ENCODE measurements at places on chromosomes 2 and 18.

DNA sequence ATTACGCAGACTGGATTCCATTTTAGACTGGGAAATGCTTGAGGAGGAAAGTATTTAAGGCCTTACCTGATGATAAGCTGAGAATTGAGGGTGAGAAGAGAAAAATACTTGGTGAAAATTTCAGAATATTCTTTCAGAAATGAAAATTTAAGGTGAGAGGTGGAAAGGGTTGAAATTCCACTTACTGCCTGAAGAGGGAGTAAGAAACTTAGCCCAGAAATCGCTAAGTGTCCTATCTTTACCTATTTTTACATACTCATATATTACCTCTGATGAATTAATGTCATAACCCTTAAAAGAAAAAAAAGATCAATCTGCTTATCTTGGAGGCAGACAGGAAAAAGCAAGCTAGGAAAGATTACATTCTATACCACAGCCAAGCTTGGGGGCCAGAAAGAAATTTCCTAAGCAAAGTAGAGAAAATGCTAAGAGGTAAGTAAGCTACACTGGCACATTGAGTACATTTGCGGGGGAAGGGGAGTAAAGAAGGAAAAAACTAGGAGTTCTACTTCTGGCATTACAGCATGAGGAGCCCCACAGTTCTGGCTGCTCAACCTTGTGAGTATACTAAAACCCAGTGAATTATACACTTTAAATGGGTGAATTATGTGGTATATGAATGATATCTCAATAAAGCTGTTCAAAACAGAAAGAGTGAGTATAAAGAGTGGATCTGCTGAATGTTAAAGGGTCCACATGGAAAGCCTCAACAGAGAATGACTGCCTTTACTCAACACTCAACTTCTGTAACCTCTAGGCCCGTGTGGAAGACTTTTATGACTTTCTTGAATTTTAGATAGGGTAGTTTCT is 33.8 kb downstream of the SMC6 start:
- DNase-seq = no peak

- DNase-seq = no peak
These were observed 2.2 kb upstream of the CASP8 start for GRCh38 chr2:201257956-201258665.

DNA sequence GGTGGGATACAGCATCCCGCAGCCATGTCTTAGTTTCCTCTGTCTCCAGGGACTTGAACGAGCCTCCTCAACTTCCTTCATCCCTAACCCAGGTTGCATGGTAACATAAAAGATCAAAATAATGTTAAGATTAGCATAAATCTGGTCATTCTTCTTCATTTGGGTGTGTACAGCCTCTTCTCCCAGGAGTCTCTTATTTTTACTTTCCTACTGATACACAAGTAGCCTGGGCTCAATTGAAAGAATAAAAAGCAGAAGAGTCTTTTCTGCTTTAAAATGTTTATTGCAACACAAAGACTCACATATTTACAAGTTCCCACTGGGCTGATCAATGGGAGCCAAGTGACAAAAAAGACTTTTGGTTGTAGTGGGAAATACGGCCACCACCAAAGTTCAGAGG is 137.9 kb upstream of the PID1 start:
- DNase-seq = no peak

- DNase-seq = no peak
These were observed 670.3 kb downstream of the GALR1 start for GRCh38 chr18:77919923-77920322.

- no peak for DNase-seq
These were observed 137.6 kb upstream of the BCL2L11 start for GRCh38 chr2:110983133-110983532.

- no peak for DNase-seq
These were observed 109.4 kb downstream of the KCTD1 start for GRCh38 chr18:26438980-26439379.

GRCh38 chr2:228532233-228532632 is 350.7 kb upstream of the SPHKAP start:
- DNase-seq = no peak

Data from NCI-H1092 (cell line).